ENCODE measurements at places on chromosomes 11 and 22.

DNA sequence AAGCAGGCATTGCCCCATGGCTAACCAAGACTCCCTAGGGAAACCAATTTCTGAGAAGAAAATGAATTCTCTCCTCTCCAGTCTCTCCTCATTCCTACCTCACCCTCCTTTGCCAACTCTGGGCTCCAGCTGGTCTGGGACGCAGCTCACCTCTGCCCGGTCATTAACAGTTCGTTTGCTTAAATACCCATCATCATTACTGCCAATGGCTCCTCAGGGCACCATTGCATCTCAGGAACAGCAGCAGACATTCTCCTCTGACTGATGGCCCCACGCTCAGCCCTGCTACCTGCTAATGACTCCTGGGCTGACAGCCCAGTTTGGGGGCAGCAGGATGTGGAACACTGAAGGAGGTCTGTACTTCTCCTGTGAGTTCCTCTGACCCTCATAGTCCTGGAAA, 462.0 kb downstream of the INSC start:
- no peak for DNase-seq

DNA sequence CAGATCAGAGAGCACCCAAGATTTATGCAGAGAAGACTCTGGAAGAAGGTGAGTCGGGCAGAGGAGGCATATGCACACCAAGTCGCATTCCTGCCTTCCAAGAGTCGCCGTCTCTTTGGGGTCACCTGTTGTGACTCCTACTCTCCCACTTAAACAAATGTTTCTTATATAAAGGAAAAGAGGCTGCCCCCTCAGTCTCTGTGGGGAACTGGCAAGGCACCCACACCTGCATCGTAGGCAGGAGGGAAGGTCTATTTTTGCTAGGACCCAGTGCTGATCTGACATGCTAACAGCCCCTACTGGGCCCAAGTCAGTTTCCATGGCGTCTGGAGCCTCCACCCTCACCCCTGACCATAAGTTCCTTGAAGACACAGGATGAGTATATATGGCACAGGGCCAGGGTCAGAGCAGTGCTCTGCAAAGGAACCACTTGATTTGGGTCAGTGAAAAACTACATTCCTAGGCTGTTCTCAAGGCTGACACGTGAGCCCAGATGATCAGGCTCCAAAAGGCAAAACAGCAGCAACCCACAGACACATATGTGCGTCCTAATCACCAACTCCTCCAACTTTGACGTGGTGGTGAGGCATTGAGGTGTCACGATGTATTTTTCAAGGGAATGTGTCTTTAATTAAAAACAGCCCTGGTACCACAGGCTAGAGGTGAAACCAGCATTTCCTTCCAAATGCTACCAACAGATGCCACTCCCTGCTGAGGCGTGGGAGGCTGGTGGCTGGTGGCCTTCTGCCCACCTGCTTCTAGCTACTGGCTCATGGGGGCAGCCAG, 55.6 kb upstream of the CSNK2A3 start:
- no peak for DNase-seq

- no peak for DNase-seq
These were observed 1.2 kb downstream of the MAJIN start for GRCh38 chr11:64970731-64971151.

DNA sequence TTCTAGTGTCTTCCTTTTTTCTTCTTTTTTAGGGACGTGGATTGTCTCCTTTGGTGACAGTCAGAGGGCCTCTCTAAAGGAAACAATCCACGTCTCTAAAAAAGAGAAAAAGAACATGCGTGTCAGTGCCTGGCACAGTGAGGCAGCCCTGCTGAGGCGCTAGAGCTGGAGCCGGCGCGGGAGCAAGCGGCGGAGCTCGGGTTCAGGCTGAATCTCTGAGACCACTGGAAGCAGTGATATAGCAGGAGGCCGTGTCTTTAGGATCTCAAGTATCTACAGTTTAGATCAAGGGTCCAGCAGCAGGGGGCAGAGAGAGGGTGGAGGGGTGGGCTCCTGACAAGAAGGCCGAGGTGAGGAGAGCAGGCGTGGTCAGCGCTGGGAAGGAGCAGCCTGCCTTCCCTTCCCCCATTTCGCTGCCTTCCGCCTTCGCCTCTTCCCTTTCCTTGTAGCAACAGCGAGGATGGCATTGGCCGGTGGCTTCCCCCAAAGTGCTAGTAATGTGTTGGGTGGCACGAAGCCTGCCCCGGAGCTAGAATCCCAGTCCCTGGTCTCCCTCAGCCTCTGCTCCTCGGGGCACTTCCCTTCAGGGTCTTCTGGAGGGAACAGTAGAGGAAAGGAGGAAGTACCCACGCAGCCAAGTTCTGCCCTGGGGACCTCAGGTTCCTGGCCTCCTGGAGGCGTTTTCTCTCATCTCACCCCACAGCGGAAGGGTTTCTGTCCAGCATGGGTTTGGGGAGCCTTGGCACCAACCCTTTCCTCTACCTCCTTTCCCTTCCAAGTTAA, 28.2 kb upstream of the RAB1B start:
- no peak for DNase-seq

DNA sequence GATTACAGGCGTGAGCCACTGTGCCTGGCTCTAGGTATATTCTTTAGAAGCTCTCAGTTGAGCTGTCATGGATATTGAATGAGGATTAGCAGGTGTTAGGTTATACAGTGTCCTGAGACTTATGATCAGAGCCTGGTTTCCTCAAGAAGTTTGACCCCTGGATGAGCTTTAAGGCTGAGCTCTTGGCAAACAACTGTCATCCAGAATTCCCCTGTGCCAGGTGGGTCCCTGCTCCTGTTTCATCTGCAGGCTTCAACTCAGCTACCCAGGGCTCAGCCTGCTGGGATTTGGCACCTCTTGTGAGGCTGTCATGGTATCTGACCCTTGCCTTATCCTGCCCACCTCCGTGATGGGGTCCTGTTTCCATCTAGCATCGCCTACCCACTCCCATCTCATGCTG, 24.3 kb downstream of the SERPINH1 start:
- DNase-seq = no peak

DNA sequence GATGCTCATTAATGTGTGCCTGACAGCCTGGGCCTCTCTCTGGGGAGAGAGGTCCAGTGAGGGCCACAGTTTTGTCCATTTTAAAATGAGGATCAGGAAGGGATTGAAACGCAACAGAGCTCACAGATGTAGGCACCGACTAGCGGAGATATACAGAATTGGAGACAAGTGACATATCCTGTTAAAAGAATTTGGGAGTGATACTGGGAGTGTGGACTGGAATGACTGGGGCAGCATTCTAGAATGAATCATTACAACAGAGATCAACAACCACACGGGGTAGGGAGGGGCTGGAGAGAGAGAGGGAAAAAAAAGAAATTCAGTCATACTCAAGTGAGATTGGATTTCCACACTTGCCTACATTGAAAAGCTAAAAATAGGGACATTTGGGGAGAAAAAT, 2.5 kb upstream of the NCAM1 start:
- DNase-seq = no peak

Measured in hypothalamus (tissue), 51 donors.